ENCODE measurements at places on chromosomes 3 and 15.
A peak's percentile ranks its signal among the peaks of the same experiment; 100 is the strongest.

DNA sequence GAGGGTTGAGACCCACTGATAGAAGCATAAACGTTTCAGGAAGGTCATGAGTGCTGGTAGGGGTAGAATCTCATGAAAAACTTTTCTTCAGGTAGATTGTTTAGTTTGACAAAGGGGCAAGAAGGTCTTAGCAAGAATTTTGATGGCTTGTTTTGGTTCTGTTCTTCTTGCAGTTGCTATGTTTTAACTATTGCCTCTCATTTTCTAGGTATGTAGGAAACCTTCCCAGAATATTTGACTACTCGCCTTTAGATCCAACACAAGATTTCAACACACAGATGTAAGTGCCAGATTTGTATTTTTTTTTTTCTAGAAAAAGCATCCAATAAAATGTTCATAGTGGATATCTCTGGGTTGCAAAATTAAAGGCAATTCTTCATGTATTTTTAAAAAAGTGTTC lies 77.1 kb downstream of the USP13 start:
- 0 out of 2 replicates have a peak, but pooled peaks cover 6% of the 10 kb centered on the region for H3K36me3 ChIP-seq
- no peak overlapping the region for H3K27ac ChIP-seq
- H3K4me3 ChIP-seq = no peak overlapping the region
- no peaks in the 10 kb centered on the region for H3K27me3 ChIP-seq
- DNase-seq = no peak

- DNase-seq = no peak
- H3K27me3 ChIP-seq = no peaks in the 10 kb centered on the region
- no peaks in the 10 kb centered on the region for H3K4me1 ChIP-seq
- H3K27ac ChIP-seq = no peak overlapping the region
Observed at GRCh38 chr15:64720188-64720587, 55.2 kb downstream of the RBPMS2 start.

DNA sequence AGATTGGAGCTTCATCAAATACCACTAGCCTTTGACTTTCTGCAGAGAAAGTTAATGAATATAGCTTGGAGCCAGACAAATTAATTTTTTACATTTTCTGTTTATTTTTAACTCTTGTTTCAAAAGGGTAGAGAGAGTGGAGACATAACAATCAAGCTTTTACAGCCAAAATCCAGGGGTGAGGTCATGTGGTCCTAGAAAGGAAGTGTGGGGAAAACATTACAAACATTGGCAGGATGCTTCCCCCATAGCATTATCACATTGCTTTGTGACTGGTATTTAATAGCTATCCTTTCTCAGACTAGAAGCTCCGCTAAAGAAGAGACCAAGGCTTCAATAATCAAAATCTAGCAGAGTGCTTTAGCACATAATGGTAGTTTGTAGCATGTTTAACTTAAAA lies 46.4 kb upstream of the PHLDB2 start:
- no peak for DNase-seq
- no peaks in the 10 kb centered on the region for H3K27me3 ChIP-seq
- H3K4me3 ChIP-seq = no peak overlapping the region

DNA sequence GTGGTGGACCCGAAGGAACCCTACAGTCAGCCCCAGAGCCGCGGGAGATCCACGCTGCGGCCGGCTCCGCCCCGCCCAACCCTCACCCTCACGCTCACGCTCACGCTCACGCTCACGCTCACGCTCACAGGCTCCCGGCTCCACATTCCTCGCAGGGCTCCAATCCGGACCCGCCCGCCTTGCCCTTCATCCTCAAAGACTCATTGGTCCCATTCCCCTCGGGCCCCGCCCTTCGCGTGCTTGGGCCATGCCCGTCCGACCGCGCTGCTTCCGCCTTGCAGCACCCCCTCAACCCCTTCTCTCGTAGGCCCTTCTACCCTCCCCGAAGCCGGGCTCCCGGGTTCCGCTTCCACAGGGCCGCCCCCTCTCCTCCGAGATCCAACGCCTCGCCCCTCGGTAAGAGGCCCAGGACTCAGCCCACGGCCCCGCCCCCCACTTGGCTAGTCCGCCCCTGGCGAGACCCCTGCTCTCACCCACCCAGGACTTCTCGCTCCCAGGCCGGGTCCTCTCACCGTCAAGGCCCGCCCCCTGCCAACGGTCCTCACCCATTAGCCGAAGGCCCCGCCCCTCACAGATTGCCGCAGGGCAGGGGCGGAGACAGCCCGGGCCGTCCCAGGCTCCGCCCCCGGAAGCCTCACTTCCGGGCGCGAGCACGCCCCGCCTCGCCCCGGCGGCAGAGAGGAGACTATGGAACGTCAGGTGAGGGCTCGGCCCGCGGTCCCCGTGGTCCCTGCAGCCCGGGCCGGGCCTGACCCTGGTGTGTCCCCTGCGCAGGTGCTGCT lies at the start of gene APEH:
Gene APEH (plus strand): TSS at position 637 of the 782 bp plus-strand sequence. CDS start 51 bp downstream, at position 688.
- peak within 1 kb of the TSS; percentile 79 for H3K27ac ChIP-seq
- no peaks in the 10 kb centered on the region for H3K27me3 ChIP-seq
- peaks cover 39% of the 10 kb centered on the region for H3K36me3 ChIP-seq

GRCh38 chr15:54812383-54812782 lies 384.4 kb downstream of the RSL24D1 start:
- no peaks in the 10 kb centered on the region for H3K27me3 ChIP-seq
- H3K4me1 ChIP-seq = no peaks in the 10 kb centered on the region
- DNase-seq = no peak
- H3K27ac ChIP-seq = no peak overlapping the region
- H3K4me3 ChIP-seq = no peak overlapping the region
- no peaks in the 10 kb centered on the region for H3K36me3 ChIP-seq

- no peak overlapping the region for H3K4me3 ChIP-seq
- H3K27me3 ChIP-seq = no peaks in the 10 kb centered on the region
- peaks cover 2% of the 10 kb centered on the region for H3K4me1 ChIP-seq
- DNase-seq = no peak
Observed at GRCh38 chr3:43537225-43537624, 84.6 kb downstream of the ANO10 start.

- no peaks in the 10 kb centered on the region for H3K27me3 ChIP-seq
- no peak overlapping the region for H3K4me3 ChIP-seq
- H3K36me3 ChIP-seq = no peaks in the 10 kb centered on the region
- H3K4me1 ChIP-seq = peaks cover 9% of the 10 kb centered on the region
Observed at GRCh38 chr3:72255191-72255590, 470.2 kb upstream of the PROK2 start.

DNA sequence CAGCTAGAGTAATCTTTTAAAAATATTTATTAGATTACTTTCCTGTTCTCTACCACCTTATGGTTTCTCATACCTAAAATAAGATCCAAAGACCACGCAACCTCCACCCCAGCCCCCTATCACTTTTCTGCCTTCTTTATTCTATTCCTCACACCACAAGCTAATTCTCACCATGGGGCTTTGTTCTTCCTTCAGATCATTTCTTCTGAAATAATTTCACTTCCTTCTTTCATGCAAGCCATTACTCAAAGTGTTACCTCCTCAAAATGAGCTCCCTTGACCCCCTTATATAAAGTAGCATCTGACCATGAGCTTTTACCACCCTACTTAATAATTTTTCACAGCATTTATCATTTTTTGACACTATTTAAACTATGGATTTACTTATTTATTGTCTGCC lies 233.2 kb upstream of the TMCO5A start:
- no peak overlapping the region for H3K27ac ChIP-seq
- H3K4me3 ChIP-seq = no peak overlapping the region
- peaks cover 31% of the 10 kb centered on the region for H3K27me3 ChIP-seq
- no peak for DNase-seq
- H3K36me3 ChIP-seq = no peaks in the 10 kb centered on the region
- no peaks in the 10 kb centered on the region for H3K4me1 ChIP-seq

All from RWPE2 (cell line).